Stimulated activated CD4-positive, alpha-beta T cell treated with anti-CD3 and anti-CD28 coated beads, TNF-alpha, amount 100 ng/mL, for 1 hour (primary cell): ENCODE measurements at places on chromosomes 4 and X.

DNA sequence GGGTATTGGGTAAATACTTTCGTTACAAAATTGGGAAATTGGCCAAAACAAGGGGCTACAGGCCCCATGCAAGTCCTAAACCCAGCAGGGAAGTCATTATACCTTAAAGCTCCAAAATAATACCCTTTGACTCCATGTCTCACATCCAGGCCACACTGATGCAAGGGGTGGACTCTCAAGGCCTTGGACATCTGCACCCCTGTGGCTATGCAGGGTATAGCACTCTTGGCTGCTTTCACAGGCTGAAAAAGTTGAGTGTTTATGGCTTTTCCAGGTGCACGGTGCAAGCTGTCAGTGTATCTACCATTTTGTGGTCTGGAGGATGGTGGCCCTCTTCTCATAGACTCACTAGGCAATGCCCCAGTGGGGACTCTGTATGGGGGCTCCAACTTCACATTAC is 326.5 kb downstream of the TEX13C start:
- no peak for DNase-seq

DNA sequence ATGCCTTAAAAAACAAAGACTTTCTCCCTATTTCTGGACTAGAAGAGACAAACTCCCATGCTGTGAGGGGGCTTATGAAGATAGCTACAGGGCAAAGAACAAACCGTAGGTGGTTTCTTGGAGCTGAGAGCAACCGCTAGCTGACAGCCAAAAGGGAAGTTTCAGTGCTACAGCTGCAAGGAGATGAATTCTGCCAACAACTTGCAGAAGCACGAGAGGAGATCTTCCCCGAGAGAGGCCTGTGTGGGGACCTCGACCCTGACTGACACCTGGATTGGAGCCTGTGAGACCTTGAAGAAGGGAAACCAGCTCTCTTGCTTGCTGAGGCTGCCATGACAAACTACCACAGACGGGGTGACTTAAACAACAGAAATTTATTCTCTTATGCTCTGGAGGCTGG is 183.8 kb upstream of the VCX3A start:
- no peak for DNase-seq

DNA sequence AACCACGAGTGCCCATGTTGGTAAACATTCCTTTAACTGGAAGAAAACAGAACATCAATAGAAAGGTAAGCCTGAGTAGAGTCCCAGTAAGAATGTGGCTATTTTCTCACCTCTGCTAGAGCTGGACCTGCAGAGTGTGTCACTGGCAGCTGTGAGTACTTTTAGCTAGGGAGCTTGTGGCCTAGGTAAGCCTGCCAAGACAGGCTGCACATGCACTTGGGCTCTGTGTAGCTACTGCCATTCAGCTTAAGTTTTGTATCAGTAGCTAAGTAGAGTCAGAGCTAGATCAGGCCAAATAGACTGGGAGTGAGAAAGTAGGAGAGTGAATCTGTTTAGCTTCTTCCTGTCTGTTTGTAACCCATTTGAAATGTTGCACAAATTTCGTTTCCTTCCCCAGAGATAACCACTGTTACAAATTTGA is 35.3 kb downstream of the RBPJ start:
- no peak for DNase-seq

DNA sequence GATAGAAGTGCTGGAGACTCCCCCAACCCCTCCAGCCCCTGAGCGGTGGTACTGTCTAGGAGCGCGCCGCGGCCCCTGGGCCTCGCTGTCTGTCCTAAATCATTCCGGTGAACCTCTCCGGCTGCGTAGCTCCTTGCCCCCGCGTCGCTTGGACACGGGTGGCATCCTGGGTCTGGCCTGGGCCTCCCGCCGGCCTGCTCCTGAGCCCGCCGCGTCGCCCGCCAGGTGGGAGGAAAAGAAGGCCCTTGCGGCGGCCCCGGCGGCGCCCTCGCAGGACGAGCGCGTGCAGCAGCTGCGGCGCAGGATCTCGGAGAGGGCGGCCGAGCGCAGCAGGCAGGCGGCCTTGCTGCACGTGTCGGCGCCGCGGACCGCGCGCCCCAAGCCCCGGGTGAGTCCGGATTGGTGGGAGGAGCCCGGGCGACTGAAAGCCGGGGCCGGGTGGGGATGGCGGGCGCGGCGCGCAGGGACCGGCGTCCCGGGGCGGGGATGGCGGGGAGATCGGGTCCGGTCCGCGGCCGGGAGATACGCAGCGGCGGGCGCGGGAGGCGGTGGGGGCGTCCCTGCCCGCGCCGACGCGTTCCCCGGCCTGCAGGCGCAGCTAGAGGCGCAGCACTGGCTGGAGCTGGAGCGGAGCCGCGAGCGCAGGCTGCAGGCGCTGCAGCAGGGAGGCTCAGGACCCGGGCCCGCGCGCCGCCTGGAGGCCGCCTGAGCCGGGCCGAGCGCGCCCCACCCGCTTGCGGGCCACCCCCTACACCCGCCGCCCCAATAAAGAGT is 6.5 kb upstream of the RNF4 start:
- no peak for DNase-seq

DNA sequence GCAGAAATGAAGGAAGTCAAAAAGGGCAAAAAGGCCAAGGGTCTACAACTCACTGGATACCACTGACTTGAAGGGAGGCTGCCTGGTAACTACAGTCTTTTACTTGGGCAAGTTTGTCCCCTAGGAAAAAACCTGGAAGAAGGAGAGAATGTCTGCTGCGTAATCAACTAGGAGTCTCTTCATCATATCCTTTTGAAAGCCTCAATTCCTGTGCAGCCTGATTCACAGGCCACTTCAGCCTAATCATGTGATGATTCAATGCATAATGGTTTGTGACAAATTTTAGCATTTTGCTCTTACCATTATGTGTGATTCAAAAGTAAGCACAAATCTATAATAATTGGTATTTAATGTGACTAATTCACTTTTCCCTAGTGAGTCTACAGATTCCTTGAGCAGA is 273.6 kb downstream of the FRMPD4 start:
- no peak for DNase-seq

GRCh38 chrX:4043951-4044350 is 330.5 kb upstream of the PRKX start:
- no peak for DNase-seq

DNA sequence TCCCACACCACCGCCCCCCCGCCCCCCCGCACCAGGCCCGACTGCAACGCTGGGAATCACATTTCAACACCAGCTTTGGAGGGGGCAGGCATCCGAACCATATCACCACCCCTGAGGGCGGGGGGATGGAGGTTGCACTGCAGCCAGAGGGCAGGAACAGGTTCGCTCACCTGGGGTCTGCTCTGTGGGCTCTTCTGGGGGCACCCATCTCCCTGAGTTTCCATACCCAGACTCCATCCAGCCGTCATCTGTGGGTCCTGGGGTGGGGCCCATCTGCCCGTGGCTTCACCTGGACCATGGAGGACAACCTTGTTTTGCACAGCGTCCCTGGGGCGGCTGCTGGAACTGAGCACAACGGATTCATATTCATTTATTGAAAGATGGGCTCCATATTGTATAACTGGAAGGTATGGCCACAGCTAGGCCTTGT is 6.9 kb downstream of the PSAPL1 start:
- no peak for DNase-seq

DNA sequence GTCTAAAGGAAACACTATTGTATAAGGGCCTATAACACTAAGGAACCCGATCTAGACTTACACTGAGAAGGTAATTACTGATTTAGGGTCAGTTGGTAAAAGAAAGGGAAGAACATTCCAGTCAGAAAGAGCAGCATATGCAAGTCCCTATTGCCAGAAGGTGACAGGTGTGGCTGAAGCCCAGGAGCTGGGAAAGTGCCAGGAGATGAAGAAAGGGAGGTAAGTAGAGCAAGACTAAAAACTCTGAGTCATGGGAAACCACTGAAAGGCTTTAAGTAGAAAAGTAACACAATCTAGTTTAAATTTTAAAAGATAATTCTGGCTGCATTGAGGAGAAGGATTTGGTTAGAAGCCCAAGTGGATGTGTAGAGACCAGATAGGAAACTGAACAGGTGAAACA is 77.7 kb upstream of the INTU start:
- DNase-seq: no peak

- DNase-seq: no peak
These were observed 90.8 kb downstream of the PPP2R2C start for GRCh38 chr4:6381571-6382123.

DNA sequence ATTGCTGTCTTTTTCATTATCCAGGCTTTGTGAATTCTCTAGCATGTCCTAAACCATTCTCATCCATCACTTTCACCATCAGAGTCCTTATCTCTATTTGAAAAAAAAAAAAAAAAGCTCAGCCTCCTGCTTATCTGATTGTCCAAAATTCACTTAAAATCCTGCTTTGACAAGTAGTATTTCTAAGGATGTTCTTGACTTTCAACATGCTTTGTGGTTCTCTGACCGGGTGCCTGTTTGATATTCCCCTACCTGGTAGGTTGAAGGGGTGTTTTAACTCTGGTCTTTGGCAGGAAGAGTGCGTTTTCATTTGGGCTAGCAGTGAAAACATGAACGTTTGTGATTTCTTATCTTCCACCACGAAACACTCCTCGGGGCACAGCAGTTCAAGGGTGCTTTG is 17.3 kb upstream of the BBS12 start:
- DNase-seq: no peak

GRCh38 chrX:13005661-13006473 is 31.0 kb downstream of the TMSB4X start:
- DNase-seq: no peak

- no peak for DNase-seq
These were observed 74.2 kb upstream of the DMD start for GRCh38 chrX:33285550-33285949.

GRCh38 chr4:108052558-108053120 is 63.0 kb downstream of the HADH start:
- DNase-seq: no peak

DNA sequence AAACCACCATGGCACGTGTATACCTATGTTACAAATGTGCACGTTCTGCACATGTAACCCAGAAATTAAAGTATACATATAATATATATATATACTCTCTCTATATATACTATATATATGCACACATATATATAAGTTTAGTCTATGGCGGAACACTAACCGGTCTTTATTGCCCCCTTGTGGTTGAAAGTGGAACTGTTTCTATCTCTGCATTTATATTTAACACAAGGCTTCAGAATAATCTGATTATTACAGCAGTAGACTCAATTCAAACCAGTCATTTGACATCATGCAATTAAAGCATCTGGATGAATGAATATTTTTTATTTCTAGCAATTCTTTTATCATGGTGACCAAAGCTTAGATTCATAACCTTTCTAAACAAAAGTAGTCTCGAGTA is 14.6 kb downstream of the RAB9B start:
- no peak for DNase-seq

DNA sequence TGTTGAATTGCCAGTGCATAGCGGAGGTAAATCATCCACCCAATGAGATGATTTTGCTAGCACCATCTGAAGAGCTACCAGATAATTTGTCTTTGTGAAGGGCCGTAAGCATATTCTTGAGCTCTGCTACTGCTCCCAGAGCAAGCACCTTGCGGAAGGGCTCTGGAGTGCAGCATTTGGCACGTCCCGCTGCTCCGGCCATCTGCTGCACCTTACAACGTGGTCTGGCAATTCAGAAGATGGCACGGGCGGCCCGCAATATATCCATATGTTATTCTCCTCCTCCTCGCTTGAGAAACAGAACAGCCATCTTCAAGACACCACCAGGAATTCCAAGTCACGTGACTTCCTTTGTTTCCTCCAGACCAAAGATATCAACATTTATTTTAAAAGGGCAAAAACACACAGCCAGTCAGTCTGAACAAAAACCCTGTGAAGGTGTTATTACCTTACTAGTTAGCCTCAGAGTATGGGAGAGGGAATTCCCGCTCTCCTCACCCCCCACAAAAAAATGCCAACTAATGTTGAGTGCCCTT is 1095.7 kb upstream of the TENM3 start:
- DNase-seq: no peak

DNA sequence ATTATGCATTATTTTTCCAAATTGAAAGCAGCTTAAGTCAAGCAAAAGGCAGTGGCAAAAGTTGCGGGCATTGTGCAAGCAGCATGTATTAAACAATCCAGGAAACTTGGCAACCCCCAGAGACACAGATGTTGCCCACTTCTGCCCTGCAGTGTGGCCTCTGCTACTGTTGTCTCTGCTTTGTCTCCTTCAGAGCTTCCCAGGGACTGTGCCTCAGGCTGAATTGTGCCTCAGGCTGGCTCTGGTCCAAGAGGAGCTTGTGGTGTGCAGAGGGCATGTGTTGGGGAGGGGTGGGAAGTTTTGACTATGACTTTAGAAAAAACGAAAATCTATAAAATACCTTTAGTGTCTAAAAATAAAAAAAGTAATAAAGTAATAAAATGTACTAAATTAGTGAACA is 201.4 kb downstream of the CCSER1 start:
- no peak for DNase-seq

GRCh38 chr4:178329226-178329872 is 887.1 kb upstream of the AGA start:
- DNase-seq: no peak
